KG1 (cell line): ENCODE measurements at places on chromosomes 11 and 22.

- DNase-seq, result no peak
Observed at GRCh38 chr11:61855939-61856680, 28.0 kb downstream of the FADS2 start.

GRCh38 chr11:106684944-106685343, 333.3 kb downstream of the GUCY1A2 start:
- no peak for DNase-seq

DNA sequence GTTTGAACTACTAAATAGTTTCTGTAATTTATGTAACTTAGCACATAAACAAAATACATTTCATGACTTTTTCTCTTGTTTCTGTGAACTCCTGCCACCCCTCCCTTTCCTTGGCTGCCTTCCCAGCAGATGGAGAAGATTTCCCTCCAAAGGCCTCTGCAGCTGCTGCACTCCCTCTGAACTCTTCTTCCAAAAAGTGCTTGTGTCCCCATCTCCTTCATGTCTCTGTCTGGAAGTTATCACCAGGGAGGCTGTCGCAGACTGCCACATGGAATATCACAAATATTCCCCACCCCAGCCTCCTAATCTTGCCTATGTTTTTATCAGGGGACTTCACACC, 1068.3 kb downstream of the OPCML start:
- DNase-seq, result no peak

DNA sequence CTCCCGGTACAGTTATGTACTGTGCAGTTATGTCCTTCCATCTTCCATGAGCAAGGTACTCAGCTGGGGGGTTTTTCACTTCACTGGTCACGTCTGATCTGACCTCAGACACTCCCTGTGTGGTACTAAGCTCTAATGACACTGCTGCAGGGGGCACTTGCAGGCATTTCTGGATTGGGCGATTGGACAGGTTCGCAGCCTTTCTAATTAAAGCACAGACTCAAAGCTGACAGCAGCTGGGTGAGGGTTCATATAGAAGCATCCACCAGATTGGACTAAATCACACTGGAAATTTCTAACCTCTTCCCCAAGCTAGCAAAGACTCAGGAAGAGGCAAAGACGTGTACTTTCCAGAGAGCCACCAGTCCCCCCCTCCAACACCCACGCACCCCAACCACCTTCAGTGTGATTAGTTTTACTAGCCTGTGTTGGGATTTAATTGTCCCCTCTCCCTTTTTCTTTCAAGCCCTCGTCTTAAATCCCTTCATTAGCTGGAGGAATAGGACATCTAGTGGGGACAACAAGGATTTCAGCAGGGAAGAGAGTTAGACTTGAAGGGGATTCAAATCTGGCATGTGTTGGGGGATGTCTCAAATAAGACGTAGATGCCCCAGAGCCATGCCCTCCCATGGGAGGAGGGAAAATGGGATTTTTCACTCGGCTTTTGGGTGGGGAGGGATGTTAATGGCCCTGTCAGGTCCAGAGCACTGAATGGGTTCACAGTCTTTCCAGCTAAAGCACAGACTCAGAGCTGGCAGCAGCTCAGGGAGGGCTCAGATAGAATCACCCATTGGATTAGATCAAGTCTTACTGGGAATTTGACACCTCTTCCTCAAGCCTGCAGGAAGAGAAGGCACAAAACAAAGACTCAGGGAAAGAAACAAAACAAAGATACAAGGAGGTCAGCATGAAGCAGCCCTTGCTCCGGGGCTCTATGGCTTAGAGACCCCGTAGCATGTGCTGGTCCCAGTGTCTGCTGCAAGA, 10.9 kb downstream of the INS start:
- DNase-seq, result no peak

DNA sequence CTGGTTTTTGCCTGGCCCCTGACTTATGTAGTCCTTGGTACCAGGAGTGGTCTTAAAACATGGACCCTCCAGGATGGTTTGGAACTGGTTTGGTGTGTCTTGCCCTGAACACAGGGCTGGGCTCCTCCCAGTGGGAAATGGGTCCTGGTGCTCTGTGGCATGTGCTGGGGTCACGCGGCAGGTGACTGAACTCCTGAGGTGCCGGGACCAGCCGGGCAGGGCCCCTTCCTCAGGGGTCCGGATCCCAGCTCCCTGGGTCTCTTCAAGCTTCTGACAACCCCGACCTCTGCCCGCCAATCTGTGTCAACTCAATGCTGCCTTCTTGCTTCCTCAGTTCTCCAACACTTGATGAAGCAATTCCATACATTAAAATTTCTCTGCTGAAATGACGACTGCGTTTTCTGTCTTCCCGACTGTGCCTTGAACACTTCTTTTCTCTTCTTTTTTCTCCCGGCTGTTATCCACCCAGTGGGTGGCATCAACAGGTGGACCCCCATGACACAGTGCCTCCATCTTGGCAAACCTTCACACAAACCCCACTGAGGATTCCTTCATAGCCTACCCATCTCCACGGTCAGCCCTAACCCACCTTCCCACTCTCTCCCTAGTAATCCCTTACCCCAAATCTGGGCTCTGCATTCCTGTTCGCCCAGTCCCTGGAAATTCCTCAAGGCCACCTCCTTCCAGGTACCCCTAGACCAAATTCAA, 4.4 kb downstream of the IFT27 start:
- DNase-seq, result no peak

- no peak for DNase-seq
Observed at GRCh38 chr11:57288771-57289579, 35.8 kb downstream of the TNKS1BP1 start.

- no peak for DNase-seq
Observed at GRCh38 chr11:96524475-96524874, 134.7 kb downstream of the JRKL start.

- no peak for DNase-seq
Observed at GRCh38 chr11:88535266-88535665, 197.7 kb upstream of the CTSC start.

- DNase-seq, result no peak
Observed at GRCh38 chr11:43401252-43401651, 42.5 kb downstream of the TTC17 start.

DNA sequence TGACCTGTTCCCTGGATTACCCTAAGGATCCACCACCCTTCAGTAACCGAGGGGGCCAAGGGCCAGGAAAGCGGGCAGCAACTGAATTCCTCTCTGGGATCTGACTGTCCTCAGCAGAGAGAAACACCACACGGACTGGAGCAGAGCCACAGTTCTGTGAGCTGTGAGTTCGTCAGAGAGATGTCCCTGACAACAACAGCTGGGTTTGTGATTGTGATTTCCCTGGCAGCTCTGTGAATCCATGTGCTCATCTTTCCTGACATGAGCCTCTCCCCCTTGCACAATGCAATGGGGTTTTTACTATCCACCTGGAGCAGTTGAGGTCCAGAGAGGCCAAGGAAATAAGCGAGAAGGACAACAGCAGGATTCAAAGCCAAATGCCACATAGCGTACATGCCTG, 69.4 kb upstream of the AMPD3 start:
- DNase-seq, result no peak

GRCh38 chr11:1092919-1093318, 18.2 kb downstream of the MUC2 start:
- DNase-seq, result no peak

- DNase-seq, result no peak
Observed at GRCh38 chr11:86116386-86116726, 47.5 kb upstream of the PICALM start.

DNA sequence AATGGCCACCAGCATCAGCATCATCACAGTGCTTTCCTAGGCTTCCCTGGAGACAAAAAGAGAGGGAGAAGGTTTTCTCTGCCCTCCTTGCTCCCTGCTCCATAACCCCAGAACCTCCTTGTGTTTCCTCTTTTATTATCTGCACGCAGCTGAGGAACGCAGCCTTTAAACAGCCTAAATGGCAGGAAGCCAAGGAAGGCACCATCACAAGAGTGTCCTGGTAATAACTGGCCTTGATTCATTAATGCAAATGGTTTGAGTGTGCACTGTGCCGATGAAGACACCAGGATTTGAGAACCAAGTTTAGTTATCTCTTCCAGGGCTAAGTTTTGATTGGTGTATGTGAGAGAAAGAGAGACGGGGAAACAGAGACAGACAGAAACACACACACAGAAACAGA, 29.4 kb upstream of the DRD2 start:
- DNase-seq, result no peak

DNA sequence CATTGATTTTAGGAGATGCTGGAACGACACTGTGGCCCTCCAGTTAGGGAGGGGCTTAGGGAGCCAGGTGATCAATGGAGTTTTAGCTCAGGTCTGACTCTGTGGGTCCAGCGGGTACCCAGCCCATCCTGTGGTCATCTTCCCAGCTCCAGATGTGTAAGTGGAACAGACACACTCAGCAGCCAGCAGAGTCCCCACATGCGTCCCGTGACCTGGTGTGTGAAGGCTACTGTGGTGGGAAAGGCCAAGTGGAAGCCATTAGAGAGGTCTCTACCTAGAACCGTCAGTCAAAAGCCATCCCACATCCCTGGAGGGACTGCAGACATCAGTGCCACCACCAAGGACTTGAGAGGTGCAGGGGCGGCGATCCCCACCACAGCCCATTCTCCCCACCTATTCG, 19.9 kb upstream of the CD81 start:
- no peak for DNase-seq

DNA sequence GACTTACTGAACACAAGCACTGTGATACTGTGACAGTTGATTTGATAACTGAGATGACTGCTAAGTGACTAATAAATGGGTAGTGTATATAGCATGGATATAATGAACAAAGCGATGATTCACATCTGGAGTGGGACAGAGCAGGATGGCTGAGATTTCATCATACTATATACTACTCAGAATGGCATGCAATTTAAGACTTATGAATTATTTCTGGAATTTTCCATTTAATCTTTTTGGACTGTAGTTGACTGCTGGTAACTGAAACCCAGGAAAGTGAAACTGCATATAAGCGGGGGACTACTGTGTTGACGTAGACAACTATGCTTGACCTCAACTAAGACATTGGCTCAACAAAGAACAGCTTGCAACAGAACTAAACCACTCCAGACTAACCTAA, 20.0 kb upstream of the NUCB2 start:
- DNase-seq, result no peak

GRCh38 chr11:115452241-115452640, 52.0 kb downstream of the CADM1 start:
- DNase-seq, result no peak

- no peak for DNase-seq
Observed at GRCh38 chr22:46019351-46019750, 42.4 kb upstream of the WNT7B start.

GRCh38 chr11:8654503-8654902, 28.0 kb downstream of the TRIM66 start:
- DNase-seq, result no peak

DNA sequence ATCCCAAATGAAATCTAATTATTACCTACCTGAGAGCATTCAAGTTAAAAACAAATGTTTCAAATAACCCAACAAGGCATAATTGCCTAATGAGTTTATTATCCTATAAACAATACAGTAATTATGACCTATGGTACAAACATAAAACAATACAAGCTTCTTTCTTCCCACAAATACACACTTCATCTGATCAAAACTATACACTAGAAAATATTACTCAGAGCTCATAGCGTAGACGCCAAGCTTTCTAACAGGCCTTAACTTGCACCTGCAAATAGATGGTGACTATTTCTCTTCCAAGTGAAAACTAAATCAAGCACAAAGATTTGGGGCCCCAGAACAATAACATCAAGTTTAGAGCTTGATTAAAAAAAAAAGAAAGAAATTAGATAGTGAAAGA, 78.1 kb downstream of the SOX6 start:
- DNase-seq, result no peak

DNA sequence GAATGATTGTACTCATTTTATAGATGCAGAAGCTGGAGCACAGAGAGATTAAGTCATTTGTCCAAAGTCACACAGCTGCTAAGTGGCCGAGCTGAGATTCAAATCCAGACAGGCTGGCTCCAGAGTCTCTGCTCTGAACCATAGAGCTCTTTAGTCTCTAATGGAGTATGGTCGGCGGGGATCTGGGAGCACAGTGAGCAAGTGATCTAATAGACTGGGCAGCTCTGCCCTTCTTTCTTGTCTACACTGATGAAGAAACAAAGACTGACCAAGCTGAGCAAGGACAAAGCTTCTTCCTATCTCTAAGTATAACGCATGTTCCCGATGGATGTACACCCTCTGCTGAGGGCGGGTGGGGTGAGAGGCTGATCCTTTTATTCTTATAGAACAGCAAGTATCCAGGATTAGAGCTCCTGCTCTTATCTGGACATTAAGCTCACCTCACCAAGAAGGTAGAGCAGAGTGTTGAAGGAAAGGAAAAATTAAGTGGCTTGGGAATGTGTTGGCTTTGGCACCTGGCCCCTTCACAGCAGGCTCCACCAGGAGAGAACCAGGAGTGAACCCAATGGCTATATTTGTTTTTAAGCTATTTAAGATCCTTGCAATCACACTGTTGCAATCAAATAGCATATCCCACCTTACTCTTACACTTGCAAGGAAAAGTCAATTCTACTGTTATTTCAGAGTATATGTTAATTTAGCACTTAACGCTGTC, 68.7 kb downstream of the ETS1 start:
- no peak for DNase-seq

- DNase-seq, result peak; percentile 45
Observed at GRCh38 chr11:86818462-86819192, 18.3 kb downstream of the PRSS23 start.

- no peak for DNase-seq
Observed at GRCh38 chr22:43550672-43551071, 138.9 kb downstream of the MPPED1 start.
